ENCODE measurements at places on chromosomes 5 and 9.

- ATAC-seq, result no peak
These were observed 17.1 kb downstream of the VPS13A start for GRCh38 chr9:77194423-77194822.

GRCh38 chr5:140868721-140869554 lies at the start of gene PCDHA11:
Gene PCDHA11 (plus strand): TSS chr5:140868957. CDS start chr5:140869104, 147 bp downstream.
- no peak for ATAC-seq

DNA sequence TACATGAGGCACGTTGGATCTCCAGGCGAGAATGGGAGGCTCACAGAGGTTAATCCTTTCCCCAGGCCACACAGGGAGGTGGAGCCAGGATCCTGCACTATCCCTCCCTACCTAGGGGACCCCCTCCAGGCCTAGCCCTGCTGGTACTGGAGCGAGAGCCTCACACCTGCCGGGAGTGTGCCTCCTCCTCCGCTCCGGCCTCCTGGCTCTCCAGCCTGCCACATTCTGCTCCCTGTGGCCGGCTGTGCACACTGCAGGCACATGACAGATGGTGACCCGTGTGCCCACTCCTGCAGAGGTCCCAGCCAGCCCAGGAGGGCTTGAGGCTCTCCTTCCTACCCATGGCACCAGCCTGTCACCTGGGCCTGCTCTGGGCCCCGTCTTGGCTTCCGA lies 93.4 kb downstream of the RXRA start:
- ATAC-seq, result peak; percentile 46

GRCh38 chr5:90480699-90481098 lies 6.0 kb downstream of the POLR3G start:
- no peak for ATAC-seq

GRCh38 chr9:15295761-15296405 lies 11.1 kb downstream of the TTC39B start:
- peak; percentile 23 for ATAC-seq

DNA sequence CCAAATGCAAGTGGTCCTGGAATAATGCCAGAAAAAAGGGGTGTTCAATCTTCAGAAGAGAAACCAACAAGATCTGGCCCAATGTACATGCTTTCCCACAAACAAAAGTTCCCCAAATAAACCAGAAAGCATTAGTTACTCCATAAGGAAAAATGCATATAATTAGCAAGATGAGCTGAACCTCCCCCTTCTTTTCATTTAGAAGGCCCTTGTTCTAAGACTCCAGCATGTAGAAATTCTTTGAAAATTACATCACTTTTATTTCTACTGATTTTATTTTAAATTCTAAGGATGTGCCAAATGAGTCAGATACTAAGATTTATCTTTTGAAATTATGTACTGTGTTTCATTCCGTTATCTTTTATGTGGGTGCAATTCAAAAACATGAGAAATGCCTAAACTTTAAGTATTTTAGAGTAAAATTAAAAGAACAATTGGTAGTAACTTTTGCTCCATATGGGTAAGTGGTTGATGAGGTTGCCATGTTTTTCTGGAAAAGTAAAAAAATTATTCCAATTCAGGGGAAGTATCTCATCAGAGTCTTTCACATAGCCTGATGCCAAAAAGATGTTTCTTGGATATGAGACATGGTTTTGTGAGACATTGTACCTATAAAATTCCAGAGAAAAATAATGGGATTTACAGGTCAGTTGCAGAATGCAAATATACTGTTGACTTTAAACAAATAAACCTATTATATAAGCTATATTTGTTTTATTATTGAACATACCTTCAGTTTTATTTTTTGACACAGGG lies 106.5 kb upstream of the CCDC112 start:
- no peak for ATAC-seq

- no peak for ATAC-seq
These were observed 69.2 kb upstream of the RPS23 start for GRCh38 chr5:82347201-82347865.

DNA sequence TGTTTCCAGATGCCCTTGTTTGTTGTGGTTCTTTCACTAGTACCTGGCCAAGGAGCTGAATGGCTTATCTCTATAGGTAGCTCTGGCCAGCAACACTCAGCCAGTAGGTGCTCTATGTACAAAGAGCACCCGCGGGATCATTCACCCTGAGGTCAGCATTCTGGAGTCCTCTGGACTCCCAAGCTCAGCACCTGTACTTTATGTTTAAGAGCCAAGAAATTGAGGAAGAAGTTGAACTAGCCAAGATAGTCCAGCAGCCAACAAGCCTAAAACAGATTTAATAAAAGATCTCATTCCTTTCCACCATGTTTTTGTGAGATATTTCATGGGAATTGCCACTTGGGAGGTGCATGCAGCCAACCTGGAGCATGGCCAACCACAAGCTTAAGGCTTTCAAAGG lies 242.6 kb upstream of the PAPPA start:
- ATAC-seq, result no peak

- ATAC-seq, result no peak
These were observed 945.8 kb upstream of the DMAC1 start for GRCh38 chr9:8745347-8745746.

- ATAC-seq, result peak; percentile 55
These were observed 32.2 kb upstream of the ANGPTL2 start for GRCh38 chr9:127154390-127155191.

DNA sequence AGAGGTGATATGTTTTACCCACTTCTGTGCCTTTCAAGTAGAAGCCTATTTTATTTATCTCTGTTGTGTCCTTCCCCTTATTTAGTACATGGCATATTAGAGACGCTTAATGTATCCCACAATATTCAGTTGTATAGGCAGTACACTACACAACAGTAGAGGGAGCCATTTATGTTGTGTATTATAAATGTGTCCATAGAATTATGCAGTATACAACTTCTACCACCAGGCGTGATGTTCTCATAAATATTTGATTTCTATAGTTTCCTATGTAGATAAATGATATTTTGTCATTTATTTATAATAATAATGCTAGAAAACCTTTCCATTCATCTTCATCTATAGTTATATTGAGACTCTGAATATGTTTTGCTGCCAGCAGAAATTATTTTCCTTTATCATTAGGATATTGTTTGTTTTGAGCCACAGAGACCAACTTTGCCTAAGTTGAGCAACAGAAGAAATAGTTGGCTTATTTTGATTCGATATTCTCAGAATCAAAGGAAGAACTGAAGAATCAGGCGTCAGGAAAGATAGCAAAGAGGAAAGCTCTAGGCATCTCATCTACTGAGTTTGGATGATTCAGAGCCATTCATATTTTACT lies 81.7 kb downstream of the ADAMTS19 start:
- no peak for ATAC-seq

GRCh38 chr5:135135530-135136226 lies 101.7 kb upstream of the PITX1 start:
- ATAC-seq, result no peak

DNA sequence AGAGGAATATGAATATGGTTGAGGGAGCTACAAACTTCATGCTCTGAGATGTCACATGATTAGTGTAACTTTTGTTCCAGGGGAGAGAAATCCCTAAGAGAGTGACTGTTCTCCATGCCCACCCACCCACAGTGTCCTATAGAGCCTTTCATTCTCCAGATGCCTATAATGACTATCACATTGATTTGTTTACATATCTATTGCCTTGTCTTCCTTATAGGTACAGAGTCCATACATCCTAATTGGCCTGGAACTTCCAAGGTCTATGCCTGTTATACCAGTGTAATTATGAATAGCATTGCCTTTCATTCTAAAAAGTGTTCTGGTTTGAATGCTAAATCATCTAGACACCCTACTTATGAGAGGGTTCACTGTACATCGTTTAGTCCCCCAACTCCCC lies 475.4 kb downstream of the RAB3C start:
- ATAC-seq, result no peak

DNA sequence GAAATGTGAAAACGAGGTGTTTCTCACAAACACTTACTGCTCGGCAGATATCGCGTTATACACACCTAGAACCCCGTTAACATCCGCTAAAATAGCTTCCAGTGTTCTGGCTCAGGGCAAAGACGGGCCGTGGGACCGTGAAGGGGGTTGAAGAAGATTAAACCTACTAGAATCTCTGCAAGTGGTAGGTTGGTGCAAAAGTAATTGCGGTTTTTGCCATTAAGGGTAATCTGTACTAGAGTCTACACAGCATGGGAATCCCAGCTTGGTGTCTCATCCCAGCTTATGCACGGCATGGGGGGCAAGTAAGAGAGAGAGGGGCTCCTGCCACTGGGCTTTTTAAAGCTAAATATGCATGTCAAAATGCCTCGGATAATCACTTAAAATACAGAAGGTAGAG lies 43.9 kb downstream of the HRH2 start:
- no peak for ATAC-seq

- ATAC-seq, result no peak
These were observed 175.1 kb upstream of the MAP1B start for GRCh38 chr5:71932131-71932654.

DNA sequence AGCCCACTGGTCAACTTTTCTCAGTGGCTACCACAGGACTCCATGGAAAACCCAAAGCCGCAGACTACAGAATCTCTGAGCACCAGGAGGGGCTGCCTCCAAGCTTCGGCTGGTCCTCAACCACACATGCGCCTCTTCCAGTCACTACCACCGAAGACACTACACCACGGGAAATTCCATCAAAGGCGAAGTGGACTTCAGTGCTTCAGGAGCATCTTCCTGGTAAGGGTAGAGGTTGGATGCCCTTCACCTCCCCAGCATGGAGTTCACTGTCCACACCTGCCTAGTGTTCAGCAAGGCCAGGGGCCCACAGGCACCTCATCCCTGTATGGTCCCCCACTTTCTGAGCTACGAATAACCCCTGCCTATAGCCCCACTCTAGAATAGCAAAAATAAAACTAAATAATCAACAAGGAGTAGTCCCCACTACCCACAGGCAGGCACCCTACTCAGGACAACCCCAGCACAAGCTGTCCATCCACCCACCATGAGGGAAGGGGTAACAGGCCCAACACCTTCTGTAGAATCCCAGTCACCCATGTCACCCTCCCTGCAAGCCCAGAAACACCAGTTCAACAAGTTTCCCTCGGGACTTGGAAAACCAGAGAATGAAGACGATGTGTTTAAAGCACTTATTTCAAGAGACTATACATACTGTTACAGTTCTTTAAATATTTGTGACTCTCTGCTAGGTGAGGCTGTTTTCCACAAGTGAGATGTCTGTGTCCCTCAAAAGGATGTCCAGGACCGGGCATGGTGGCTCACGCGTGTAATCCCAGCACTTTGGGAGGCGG lies 2.6 kb downstream of the VDAC1 start:
- ATAC-seq, result no peak

DNA sequence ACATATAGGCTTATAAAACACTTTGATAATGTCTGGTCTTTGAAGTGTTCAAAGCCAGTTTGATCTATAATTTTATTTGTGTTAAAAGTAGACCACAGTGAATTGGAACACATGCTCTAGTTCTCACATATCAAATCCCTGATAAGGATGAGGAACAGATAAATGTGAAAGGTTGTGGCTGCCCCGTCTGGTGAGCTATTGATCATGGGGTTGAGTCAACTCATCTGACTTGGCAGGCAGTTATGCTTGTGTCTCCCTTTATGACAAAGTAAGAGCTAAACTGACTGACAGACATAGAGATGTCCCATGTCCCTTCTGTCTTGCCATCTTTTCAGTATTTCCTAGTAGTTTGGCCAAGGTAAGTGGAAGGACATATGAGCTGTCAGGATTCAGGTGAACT lies 2.9 kb upstream of the ERMP1 start:
- ATAC-seq, result no peak

GRCh38 chr9:121273064-121273775 lies 5.3 kb downstream of the GSN start:
- ATAC-seq, result no peak

- no peak for ATAC-seq
These were observed 35.1 kb downstream of the MAP3K1 start for GRCh38 chr5:56850423-56850822.

DNA sequence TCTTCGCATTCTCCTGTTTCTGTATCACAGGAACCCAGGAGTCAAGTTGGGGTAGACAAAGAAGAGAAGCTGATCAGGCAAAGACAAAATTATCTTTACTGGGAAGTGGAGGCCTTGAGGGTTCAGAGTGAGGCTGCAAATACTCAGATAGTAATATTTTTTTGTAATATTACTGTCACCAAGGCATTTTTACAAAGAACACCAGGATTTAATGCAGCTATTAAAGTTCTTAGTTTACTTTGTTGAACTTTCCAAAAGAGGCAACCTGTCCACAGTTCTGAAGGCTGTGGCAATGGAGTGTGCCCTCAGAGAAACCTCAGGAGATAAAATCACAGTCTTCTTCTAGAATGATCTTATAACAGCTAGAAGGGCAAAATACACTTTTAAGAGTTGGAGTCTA lies 74.9 kb downstream of the PGM5 start:
- ATAC-seq, result no peak

- no peak for ATAC-seq
These were observed 6.6 kb downstream of the SLC2A6 start for GRCh38 chr9:133472277-133472645.

- no peak for ATAC-seq
These were observed 122.6 kb downstream of the APBA1 start for GRCh38 chr9:69549310-69550202.

DNA sequence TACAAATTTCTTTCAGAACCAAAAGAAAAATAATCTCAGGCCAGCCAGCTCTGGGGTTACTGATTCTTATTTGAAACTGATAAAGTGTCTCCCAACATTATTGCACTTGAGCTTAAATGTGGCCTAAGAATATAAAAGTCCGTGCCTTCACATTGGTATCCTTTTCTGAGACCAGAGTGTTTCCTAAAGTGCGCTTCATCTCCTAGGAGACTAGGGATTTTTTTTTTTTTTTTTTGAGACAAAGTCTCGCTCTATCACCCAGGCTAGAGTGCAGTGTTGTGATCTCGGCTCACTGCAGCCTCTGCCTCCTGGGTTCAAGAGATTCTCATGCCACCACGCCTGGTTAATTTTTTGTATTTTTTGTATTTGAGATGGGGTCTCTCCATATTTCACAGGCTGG lies 23.6 kb upstream of the KCNIP1 start:
- no peak for ATAC-seq

DNA sequence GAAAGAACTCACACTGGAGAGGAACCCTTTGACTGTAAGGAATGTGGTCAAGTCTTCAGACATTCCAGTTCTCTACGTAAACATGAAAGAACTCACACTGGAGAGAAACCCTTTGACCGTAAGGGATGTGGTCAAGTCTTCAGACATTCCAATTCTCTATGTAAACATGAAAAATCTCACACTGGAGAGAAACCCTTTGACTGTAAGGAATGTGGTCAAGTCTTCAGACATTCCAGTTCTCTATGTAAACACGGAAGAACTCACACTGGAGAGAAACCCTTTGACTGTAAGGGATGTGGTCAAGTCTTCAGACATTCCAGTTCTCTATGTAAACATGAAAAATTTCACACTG lies 32.6 kb downstream of the MAPK9 start:
- ATAC-seq, result no peak

GRCh38 chr5:36407396-36407795 lies 105.7 kb upstream of the RANBP3L start:
- ATAC-seq, result no peak

Data from activated CD4-positive, CD25-positive, alpha-beta regulatory T cell treated with anti-CD3 and anti-CD28 coated beads, Interleukin-2, amount 50 U/mL, for 24 hours (primary cell).